Activated T-cell treated with anti-CD3 and anti-CD28 coated beads for 24 hours (primary cell): ENCODE measurements at places on chromosomes 1 and 21.

DNA sequence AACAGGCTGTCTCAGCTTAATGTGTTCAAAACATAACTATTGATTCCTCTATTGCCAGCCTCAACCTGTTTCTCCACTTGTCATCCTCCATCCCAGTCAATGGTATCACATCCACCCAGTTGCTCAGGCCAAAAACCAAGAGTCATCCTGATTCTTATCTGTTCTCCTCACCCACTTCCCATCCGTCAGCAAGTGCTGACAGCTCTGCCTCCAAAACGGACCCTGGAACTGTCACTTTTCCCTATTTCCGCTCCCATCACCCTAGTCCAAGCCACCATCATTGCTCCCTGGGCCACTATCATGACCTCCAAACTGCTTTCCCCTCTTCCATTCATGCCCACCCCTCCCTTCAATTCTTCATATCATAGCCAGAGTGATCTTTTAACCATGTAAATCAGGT is 36.2 kb upstream of the IFFO2 start:
- DNase-seq = no peak

GRCh38 chr1:161138431-161138830 is 6.0 kb upstream of the DEDD start:
- no peak for DNase-seq

DNA sequence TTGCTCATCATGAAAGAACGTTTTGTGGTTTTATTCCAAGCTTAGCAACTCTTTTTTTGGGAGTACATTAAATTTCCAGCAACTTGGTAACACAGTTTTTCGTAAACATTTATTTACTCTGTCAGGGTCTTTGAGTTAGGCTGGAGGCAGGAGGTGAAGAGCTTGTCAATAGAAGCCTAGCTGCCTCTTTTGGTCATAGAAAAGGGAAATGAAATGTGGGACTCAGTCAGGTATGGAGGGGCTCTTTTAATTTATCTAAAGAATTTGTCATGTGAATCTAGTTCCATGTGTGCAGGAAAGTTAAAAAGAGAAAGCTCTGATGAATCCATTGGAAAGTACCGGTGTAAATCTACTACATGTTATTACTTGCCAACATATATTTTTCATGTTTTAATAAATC is 45.9 kb upstream of the PRMT6 start:
- DNase-seq = no peak

DNA sequence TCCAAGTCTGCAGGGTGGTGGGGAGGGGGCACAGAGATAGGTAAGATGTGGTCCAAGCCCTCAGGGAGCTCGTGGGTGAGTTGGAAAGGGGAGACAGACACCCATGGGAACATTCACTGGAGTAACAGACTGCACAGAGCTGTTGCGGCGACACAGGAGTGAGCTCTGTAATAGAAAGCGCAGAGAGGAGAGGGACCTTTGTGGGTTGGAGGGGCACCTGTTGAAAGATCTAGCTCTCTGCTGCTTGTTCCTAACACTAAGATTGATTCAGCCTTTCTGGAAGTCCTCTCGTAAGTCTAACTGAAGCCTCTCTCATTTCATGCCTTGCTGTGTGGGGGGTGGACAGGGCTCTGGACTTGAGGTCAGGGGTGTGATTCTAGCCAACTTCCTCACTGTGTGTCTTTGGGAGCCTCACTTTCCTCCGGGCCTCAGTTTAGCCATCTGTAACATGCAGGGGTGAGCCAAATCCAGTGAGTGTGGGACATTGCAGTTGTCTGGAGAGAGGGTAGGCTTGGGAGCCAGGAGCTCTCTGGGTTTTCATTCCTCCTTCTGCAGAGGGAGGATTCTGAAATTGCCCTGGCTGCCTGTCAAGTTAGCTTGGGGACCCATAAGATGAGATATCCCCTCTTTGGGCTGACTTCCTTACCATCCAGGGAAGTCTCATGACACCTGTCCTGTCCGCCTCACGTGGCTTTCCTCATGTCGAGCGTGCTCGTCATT is 2.0 kb upstream of the ACOT11 start:
- no peak for DNase-seq

- no peak for DNase-seq
Observed at GRCh38 chr1:93828367-93828755, 50.6 kb downstream of the DNTTIP2 start.

GRCh38 chr21:42286416-42286815 is 28.8 kb downstream of the TFF3 start:
- DNase-seq = no peak

DNA sequence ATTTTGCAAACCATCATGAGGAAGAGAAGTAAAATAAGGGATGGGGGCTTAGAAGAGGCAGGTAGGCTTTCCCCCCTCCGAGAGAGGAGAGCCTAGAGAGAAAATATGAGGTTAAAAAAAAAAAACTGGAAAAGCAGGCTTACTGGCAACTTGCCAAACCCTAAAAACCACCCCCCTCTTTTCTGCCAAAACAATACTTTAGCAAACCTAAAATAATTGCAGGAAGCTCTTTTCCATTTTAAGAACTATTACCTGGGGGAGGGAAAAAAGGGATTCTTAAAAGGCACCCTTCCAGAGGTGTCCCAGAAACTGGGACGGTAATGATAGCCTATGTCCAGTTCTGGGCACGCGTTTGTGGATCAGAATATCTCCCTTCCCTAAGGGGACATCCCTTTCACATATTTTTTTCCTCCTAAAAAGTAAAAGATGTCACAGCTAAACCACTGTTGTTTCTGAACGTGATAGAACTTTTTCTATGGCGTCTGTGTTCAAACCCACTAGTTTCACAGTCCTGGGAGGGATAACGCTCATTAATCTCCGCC is 1.1 kb upstream of the NFIA start:
- DNase-seq = no peak

- no peak for DNase-seq
Observed at GRCh38 chr21:24131056-24131455, 1476.2 kb downstream of the MRPL39 start.

DNA sequence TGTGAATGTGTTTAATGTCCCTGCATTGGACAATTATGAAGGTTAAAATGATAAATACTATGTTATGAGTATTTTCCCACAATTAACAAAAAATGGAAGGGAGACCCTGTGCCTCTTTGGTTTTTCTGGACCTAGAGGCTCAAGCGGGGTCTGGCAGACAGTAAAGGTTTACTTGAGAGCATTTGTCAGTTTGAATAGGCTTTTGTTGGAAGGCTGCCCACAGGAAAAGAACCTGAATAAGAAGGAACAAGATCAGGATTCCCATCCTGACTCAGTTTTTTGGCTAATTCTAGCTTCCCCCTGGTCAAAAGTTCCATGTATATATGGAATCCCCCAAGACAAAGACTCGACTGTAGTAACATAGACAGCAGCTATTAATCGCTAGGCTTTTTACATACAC is 150.9 kb upstream of the JUN start:
- no peak for DNase-seq

GRCh38 chr1:195933835-195934234 is 674.4 kb downstream of the KCNT2 start:
- no peak for DNase-seq

DNA sequence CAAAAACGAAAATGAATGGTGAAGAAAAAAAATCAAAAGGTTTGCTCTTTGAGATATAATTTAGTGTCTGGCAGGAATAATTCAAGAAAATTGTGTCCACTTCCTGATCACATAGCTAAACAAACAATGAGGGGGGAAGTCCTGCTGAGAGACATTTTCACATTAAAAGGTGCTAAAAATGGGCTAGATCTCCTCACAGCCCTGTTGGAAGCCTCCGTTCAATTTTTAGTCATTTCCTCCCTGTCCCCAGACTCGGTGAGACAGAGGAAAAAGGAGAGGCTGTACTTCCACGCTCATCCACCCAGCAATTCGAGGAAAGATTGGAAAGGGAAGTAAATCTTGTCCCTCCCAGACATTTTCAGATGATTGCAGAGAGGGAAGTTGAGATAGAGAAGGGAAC is 103.7 kb downstream of the BARHL2 start:
- DNase-seq = no peak

DNA sequence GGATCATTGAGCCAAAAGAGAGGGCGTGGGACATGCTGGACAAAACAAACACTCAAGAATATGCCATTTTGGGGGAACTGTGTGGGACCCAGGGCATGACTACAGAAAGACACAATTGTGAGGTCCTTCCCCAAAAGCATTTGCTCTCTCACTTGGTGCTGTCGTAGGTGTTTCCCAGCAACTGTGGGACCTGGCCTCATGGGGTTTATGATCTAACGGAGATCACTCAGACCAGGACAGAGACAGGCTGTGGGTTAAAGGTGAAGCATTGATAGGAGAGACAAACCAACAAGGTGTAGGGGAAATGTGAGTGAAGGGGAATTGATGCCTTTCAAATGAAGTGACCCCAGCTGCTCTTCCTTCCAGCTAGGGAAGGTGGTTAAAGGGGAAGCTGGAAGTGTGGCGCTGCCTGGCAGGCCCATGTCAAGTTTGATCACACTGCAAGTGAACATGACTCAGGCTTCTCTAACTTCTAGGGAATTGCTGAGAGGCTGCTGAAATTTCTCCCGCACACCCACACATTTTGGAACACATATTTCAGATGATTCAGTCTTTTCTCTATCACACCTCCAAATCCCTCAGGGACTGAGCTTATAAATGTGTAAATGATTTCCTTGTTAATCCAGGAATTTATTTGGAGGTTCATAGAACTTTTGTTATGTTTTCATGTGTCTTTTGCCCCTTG is 30.2 kb downstream of the TRAF5 start:
- no peak for DNase-seq

DNA sequence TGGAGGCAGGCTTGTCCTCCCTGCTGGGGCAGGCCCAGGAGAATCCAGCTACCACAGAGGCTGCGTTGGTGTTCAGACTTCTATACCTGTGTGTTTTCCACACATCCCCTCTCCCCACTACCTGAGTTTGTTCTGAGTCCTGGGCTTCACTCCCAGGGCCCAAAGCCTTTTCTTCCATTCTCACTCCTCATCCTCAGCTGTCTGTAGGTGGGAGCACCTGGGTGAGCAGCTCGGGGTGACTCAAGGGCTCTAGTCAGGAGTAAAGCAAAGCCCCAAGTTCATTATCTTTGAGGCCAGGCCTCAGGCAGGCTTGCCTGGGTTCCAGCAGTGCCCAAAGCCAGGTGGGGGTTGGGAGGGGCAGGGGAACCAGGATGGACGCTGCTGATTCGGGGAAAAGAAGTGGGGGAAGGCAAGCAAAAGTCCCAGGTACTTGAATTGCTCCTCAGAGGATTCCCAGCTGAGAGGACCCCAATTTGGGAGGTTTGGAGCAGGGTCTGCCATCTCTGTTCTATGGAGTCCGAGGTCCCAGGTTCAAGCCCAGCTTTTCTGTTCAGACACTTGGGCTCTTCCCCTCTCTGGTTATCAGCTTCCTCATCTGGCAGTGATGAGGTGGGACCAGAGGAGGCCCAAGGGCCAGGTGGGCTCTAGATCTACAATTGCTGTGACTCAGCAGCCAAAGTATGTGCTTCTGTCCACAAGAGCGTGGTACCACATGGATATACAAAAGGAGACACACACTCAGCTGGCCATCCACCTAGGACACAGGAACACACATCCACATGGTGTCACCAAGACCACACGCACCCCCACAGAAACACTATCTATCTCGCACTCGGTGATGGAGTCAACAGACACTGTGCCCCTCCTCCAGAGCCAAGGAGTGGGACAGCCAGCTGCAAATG is 5.8 kb upstream of the PTPN7 start:
- DNase-seq = no peak

DNA sequence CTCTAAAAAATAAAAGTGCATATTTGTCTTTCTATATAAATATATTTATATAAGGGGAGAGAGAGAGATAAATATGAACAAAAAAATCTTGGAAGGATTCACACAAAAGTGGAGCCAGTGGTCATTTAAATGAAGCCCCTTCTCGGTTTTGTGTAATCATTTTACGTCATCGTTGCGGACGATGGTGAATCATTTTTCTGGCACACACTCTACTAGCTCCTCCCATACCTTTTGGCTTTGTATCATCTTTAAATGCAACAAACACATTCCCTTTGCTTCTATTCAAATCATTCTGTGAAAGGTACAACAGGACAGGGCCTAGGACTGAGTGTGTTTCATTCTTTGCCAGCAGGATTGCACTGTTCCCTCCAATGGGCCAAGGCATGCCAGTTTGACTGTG is 186.8 kb downstream of the TGFB2 start:
- no peak for DNase-seq

DNA sequence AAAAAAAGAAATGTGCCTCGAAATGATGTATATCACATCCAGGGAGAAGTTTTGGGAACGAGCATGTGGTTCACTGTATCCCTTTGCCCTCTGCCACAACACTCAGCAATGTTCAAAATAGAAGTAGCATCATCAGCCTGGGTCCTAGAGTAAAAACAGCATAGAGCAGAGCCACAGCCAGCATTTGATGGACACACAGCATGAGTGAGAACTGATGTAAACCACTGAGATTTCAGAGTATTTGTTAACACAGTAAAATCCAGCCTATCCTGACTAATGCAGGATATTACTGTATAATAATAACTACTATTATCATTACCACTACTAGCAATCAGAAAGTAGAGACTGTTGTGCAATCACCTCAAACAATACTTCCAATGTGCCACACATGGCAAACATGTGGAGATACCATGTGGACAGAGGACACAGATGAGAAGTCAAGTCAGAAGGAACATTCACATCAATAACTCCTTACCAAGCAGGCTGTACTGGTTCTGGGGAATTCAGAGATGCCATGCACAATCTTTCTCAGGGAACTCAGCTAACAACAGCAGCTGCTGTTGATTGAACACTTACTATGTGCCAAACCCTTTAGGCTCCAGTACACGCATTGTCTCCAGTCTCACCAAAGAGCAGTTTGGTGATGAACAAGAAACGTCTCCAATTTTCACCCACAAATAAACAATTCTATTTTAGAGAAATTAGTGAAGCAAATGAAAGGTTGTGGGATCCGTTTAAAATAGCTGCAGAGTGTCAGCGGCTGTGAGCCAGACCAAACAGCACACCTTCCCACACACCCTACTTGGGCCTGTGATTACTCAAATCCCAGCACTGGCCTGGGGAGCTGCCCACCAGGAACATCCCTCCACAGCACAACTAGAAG is 16.6 kb upstream of the GFI1 start:
- no peak for DNase-seq

- DNase-seq = no peak
Observed at GRCh38 chr1:226875641-226876295, 5.4 kb downstream of the PSEN2 start.

GRCh38 chr1:186772228-186772627 is 56.5 kb upstream of the PLA2G4A start:
- no peak for DNase-seq

- no peak for DNase-seq
Observed at GRCh38 chr1:85330214-85330631, 53.8 kb upstream of the BCL10 start.

- DNase-seq = no peak
Observed at GRCh38 chr1:9877962-9878361, 32.1 kb downstream of the CTNNBIP1 start.

- DNase-seq = no peak
Observed at GRCh38 chr1:157101149-157101548, 1.5 kb upstream of the ETV3L start.

GRCh38 chr21:33947451-33948095 is 32.0 kb upstream of the ATP5PO start:
- peak; percentile 81 for DNase-seq

GRCh38 chr1:210373628-210373877 is 44.9 kb downstream of the HHAT start:
- DNase-seq = no peak

GRCh38 chr1:13682444-13682843 is 17.5 kb upstream of the PRDM2 start:
- no peak for DNase-seq
